ENCODE measurements at places on chromosomes 1 and 21.

DNA sequence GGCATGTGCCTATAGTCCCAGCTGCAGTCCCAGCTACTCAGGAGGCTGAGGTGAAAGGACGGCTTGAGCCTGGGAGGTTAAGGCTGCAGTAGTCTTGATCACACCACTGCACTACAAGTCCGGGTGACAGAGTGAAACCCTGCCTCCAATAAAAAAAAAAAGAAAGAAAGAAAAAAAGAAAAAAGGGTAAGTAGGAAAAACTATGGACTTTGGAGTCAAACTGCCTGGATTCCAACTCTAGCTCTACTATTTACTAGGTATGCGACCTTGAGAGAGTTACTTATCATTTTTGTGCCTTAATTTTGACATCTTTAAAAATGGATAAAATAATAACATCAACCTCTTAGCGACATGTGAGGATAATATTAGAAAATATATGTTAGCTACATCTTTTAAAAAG, 150.8 kb downstream of the SLC45A1 start:
- no peak for DNase-seq

DNA sequence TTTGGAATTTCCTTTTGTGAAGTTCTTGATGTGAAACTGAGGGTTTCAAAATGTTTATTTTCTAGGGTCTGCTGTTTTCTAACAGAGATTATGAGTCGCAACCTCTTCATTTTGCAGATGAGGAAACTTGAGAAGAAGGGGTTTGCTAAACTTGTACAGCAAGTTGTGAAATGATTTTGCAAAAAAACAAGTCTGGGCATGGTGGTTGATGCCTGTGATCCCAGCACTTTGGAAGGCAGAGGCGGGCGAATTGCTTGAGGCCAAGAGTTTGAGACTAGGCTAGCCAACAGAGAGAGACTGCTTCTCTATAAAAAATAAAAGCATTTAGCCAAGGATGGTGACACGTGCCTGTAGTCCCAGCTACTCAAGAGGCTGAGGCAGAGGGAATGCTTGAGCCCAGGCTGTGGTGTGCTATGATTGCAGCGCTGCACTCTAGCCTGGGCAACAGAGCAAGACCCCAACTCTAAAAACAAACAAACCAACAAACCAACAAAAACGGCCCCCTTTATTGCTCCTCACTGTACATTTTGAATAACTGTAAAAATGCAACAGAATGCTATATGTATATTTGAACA, 9.9 kb downstream of the TRIM67 start:
- DNase-seq, result no peak

DNA sequence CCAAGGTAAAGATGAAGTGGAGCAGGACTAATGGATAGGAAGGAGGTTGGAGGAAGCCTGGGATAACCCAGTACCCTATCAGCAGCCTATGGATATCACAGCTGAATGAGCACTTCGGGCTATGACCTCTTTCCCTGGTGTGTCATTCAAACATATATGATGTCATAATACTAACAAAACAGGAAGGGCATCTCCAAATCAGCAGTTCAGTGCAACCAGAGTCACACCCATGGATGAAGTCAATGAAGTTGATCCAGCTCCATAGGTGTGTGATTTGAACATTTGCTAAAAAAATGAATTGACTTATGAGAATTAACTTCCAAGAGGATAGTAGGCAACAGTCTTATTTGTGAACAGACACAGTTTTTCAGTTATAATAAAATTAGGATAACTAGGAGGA, 1.7 kb upstream of the C1orf116 start:
- DNase-seq, result no peak

- DNase-seq, result no peak
These were observed 1.5 kb downstream of the SNX27 start for GRCh38 chr1:151613282-151613780.

DNA sequence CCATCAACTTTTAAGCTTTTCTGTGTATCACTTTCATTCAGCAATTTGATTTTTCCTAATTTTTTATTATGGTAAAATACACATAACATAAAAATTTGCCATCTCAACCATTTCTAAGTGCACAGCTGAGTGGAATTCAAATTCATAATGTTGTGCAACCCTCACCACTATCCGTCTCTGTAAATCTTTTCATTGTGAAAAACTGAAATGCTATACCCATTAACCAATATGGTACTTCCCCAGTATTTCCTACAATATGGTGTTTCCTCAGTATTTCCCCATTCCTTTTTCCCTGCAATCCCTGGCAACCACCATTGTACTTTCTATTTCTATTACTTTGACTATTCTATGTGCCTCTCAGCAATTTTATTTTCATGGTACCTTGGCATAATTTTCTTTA, 6.8 kb downstream of the STPG1 start:
- DNase-seq, result no peak

DNA sequence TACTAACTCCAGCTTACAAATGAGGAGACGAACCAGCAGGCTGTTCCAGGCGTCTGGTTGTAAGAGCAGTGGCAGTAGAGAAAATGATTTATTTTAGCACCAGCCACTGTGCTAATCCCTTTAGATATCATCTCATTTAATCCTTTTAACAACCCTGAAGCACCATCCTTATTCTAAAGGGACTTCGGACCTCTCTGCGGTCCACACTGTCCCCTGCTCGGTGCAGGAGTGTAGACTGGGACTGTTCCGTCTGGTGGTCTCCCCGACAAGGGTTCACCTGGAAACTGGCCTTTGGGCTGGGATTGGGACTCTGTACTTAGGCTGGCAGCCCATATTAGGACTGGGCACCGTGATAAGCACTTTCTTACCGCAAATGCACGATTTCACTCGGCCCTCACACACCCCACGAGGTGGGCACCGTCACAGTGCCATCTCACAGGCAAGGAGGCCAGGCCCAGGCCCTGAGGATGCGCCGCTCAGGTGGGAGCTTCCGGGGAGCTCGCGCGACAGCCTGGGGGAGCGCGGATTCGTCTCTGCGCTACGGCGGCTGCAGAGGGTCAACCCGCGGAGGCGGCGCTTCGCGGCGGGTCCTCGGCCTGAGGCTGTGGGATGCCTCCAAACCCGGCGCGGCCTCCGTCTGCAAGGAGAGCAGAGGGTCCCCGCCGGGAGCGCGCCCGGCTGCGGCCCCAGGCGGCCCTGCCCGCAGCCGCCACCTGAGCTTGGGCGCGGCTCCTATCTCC, 45.2 kb downstream of the ATP1A1 start:
- peak; percentile 88 for DNase-seq

- no peak for DNase-seq
These were observed 26.0 kb downstream of the KNCN start for GRCh38 chr1:46525253-46525983.

GRCh38 chr1:224375059-224375458, 18.4 kb downstream of the CNIH4 start:
- DNase-seq, result no peak

DNA sequence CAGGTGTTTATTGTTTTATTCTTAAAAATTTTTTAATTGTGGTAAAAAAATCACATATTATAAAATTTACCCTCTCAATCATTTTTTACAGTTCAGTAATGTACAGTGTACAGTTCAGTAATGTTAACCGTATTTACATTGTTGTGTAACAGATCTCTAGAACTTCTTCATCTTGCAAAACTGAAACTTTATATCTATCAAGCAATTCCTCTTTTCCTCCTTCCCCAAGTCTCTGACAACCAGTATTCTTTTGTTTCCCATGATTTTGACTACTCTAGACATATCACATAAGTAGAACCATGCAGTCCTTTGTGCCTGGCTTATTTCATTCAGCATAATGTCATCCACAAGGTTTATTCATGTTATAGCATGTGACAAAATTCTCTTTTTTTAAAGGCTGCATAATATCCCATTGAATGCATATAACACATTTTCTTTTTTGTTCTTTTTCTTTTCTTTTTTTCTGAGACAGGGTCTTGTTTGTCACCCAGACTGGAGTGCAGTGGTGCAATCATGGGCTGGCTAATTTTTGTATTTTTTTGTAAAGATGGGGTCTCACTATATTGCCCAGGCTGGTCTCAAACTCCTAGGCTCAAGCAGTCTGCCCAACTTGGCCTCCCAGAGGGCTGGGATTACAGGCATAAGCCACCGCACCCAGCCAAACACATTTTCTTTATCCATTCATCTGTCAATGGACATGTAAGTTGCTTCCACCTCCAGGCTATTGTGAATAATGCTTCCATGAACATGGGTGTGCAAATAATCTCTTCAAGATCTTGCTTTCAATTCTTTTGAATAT, 17.2 kb upstream of the RCSD1 start:
- DNase-seq, result no peak

DNA sequence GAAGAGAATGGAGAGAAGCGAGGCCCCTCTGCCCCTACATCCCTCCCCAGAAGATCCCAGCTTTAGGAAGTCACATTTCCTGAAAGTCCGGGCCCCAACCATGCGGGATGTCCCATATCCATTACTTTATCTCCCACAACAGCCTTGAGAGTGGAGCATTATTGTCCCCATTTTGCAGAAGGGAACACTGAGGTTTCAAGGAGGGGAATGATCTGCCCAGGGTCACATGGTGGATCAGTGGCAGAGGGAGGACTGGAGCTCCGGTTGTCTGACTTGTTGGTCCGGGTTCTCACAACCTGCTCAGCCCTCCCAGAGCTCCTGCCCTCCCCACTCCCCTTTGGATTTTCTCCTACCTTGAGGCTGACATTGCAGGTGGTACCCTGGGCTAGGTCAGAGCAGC, 2.2 kb upstream of the CRYBG2 start:
- DNase-seq, result no peak

DNA sequence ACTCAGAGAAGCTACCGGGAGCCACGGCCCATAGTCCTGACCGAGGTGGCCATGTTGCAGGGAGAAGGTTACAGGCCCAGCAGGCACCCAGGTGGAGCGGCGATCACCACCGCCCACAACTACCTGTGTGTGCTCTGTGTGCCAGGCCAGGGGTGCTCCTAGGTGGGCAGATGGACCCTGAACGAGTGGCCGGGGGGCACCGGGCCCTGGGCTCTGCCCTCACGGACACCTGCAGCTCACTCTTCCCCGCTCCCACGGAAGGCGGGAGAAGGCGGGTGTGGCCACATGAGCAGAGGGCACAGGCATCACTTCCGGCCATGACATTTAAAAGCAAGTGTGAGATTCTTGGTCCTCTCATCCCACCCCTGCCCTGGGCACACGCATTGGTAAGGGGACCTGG, 73.9 kb downstream of the MEGF6 start:
- DNase-seq, result no peak

GRCh38 chr1:236659792-236660587, 26.3 kb upstream of the ACTN2 start:
- no peak for DNase-seq

- DNase-seq, result peak; percentile 50
These were observed 55.7 kb upstream of the ETV3 start for GRCh38 chr1:157193702-157194391.

- DNase-seq, result no peak
These were observed 685.7 kb downstream of the ADGRL2 start for GRCh38 chr1:82486468-82486867.

DNA sequence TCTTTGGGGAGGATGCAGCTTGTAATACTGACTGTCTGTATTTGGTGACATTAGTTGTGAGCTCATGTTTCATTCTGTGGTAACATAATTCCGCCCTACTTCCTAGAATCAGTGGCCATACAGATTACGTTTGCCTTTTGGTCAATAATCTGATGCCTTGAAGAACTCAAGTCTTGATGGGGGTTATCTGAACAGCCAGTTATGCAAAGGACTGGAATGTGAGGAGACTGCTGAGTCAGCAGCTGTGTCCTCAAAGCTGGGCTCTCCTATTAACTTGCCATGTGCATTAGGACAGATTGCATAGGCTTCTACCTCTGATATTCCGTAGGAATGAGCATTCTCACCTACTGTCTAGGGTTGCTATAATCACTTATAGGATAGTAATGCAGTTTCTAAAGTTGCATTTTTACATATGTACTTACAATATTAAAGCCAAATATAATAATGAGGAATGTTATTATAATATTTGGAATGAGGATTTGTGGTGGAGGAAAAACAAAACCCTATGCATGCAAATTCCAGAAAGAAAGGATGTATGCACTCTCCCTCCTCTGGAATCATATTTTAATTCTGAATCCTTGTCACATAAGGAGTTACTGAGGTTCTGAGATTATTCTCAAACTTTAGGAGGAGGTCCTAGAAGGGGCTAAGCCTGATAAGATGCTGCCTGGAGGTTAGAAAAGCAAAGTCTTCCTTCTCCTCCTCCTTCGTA, 116.0 kb downstream of the NOS1AP start:
- no peak for DNase-seq

- DNase-seq, result no peak
These were observed 371.8 kb upstream of the POU3F1 start for GRCh38 chr1:38418195-38419030.

- DNase-seq, result no peak
These were observed 100.2 kb upstream of the GREM2 start for GRCh38 chr1:240712014-240712731.

GRCh38 chr1:3717715-3718601, 34.3 kb upstream of the CCDC27 start:
- no peak for DNase-seq

GRCh38 chr1:11320153-11320936, 47.3 kb downstream of the UBIAD1 start:
- peak; percentile 41 for DNase-seq

- no peak for DNase-seq
These were observed 33.1 kb downstream of the MTOR start for GRCh38 chr1:11229203-11229602.

GRCh38 chr1:232984577-232985425, 34.4 kb downstream of the NTPCR start:
- no peak for DNase-seq

- DNase-seq, result peak; percentile 56
These were observed 296 bp upstream of the RNPEP start for GRCh38 chr1:201982082-201982622.

- DNase-seq, result no peak
These were observed 5.4 kb upstream of the LAMC2 start for GRCh38 chr1:183180634-183181056.

DNA sequence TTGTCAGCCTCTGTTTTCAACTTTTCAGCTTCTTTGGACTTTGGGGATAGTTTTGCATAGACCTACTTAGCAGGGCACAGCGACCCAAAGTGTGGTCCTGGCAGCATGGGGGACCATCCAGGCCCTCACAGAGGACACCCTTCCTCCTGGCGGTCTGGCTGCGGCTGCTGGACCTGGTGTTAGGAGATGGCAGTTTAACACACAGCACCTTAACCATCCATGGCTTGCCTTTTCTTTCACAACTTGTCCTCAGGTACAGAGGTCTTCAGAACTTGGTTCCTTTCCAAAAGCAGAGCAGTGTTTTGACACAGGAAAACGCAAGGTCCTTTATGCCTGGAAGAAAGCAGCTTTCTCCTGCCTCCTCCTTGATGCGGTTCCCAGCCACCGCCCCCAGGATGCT, 68.1 kb downstream of the RHOU start:
- no peak for DNase-seq

- no peak for DNase-seq
These were observed 366.3 kb downstream of the MRPL39 start for GRCh38 chr21:25240974-25241373.

- no peak for DNase-seq
These were observed 91.4 kb downstream of the LYPLAL1 start for GRCh38 chr1:219265026-219265515.

DNA sequence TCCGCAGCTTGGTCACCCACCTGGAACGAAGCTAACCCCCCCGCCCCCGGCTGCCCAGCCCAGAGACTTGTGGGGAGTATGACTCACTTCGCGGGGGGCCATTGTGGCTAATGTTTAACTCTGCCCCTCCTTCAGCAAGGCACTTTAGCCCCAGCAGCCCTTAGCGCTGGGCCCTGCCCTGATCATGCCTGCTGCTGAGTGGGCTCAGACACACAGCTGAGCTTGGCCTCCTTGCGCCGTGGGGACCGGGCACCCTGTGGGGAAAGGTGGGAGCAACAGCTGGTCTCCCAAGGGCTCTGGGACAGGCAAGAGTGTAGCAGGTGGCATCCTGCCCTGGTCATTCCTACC, 6.3 kb upstream of the LAD1 start:
- no peak for DNase-seq
